ENCODE measurements at places on chromosomes 16 and 17.

GRCh38 chr17:50676065-50676975 is 31.4 kb downstream of the ANKRD40 start:
- no peak for DNase-seq

GRCh38 chr16:67087803-67088202 is 21.9 kb upstream of the PHAF1 start:
- DNase-seq, result no peak

- no peak for DNase-seq
Measured at GRCh38 chr17:59637611-59638310, 18.1 kb downstream of the CLTC start.

GRCh38 chr16:82605076-82605475 is 21.7 kb upstream of the CDH13 start:
- DNase-seq, result no peak

GRCh38 chr17:10628756-10629155 is 28.4 kb downstream of the MYH3 start:
- DNase-seq, result no peak

GRCh38 chr16:76194616-76195015 is 82.6 kb upstream of the CNTNAP4 start:
- no peak for DNase-seq

All from CD4-positive, alpha-beta T cell treated with Interleukin-15 for 1 hour (primary cell).